ENCODE measurements at places on chromosomes 3 and 15.

GRCh38 chr3:15271785-15272381, 60.5 kb downstream of the SH3BP5 start:
- DNase-seq, result no peak

DNA sequence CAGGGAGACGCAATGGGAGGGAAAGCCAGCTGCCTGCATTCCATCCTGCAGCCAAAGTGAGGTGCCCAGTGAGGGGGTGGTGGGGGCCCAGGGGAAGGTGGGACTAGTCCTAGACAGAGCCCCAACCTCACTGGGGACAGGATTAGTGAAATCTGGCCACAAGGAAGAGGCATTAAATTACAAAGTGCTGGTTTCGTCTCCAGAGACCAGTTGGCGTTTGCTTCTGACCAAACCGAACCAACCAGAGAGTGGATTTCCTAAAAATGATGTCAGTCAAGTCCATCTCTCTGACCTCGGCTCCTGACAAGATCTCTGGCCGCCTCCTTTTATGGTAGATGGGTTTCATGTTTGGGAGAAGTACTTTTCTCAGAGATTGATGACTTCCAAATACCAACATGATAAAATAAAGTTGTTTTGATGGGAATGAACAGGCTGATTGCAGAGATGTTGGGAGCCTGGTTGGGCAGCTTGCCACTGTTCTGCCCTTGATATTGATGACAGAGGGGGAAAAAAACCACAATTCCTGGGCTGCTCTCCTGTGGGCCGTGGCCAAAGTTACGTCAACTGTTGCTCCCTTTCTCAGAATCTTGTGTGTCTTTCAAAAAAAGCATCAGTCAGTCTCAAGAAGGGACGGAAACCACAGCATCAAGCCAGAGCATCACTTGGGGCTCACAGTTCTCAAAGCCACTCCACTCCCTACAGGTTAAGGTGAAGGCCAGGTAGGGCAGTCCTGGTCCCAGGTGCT, 24.6 kb downstream of the ITGA11 start:
- no peak for DNase-seq

- no peak for DNase-seq
These were observed 172.0 kb upstream of the TP63 start for GRCh38 chr3:189459231-189459630.

GRCh38 chr3:138806376-138807080, 28.2 kb downstream of the PIK3CB start:
- no peak for DNase-seq

DNA sequence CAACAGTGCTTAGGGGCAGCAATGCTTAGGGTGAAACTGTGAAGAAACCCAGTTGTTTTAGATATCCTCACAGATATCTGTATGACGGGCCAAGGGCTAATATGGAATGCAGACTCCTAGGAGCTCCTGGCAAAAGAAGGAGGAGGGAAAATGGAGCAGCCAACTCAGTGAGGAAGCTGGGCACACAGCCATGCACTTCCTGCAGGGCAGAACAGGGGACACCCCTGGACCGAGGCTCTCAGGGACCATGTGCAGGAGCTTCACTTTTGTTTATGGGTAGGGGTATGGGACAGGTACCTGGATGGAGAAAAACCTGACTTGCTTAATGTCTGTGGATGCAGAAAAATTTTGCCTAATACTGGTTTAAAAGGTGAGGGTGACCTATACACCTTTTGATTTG, 20.2 kb downstream of the NIPA1 start:
- DNase-seq, result no peak

- DNase-seq, result peak; percentile 81
These were observed 132.6 kb upstream of the HES1 start for GRCh38 chr3:194003114-194004057.

DNA sequence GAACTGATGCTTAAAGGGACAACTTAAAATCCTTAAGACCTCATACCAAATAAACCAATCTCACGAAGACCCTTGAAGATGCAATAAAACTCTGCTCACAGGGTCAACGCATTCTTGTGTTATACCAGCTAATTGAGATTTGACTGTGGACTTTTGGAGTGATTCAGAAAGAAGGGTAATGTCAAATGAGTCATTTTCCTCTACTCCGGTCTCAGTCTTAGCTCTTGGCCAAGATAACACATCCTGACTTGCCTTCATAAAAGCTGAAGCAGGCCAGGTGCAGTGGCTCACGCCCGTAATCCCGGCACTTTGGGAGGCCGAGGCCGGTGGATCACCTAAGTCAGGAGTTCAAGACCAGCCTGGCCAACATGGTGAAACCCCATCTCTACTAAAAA, 3.8 kb downstream of the PKM start:
- DNase-seq, result no peak

- no peak for DNase-seq
These were observed 170.3 kb downstream of the ZPLD1 start for GRCh38 chr3:102605153-102605552.

DNA sequence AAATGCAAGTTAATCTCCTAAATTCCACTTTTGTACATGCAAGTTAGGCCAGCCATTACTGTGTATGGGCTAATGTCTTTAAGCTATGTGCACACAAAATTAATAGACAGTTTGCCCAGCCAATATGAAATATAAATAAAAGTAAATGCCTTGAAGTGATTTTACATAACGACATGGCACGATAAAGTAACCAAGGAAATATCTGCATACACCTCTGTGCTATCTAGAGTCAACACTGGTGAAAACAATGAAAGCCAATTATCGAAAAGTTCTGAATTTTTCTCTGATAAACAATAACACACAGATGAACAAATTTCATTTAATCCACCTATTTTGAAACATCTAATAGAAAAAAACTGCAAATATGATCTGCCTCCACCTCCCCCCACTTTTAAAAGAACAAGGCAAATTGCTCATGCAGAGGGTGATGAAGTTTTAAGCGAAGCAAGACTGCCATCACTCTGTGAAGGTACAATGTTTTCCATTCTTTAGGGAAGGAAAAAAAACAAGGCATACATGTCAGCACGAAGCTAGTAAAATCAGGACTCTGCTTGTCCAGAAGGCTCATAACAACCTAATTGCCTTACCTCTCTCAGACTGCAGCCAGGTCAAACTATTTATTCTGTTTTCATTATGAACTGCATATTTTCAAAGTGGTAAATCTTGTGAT, 317.7 kb downstream of the MECOM start:
- no peak for DNase-seq

DNA sequence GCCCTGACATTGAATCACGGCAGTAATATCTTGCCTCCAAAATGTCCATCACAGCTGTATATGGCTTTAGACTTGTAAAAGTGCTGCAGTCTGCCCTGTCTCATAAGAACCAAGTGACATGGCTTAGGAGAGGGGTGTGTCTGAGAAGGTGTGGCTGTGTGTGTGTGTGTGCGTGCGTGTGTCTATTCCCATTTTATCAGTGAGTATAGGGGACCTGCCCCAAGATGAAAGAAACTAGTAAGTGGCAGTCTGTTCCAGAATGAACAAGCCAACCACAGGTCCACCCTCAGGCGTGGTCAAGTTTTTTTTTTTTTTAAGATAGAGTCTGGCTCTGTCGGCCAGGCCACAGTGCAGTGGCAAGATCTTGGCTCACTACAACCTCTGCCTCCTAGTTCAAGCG, 5.6 kb upstream of the RHOV start:
- DNase-seq, result no peak

GRCh38 chr3:127164615-127165014, 28.3 kb upstream of the PRR23E start:
- no peak for DNase-seq

DNA sequence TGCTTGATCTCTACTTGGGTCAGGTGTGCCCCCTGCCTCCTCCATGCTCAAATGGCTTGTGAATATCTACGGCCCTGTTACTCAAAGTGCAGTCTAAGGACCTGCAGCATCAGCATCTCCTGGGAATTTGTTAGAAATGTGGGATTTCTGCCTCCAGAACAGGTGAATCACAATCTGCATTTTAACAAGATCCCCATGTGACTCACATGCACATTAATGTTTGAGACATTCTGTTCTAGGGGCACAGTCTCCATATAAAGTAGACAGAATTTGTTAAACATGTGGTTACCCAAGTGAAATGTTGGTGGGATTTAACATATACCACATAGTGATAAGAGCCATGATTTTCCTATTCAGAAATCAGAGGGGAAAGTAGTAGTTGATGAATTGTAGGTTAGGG, 256.2 kb downstream of the NR1D2 start:
- no peak for DNase-seq

DNA sequence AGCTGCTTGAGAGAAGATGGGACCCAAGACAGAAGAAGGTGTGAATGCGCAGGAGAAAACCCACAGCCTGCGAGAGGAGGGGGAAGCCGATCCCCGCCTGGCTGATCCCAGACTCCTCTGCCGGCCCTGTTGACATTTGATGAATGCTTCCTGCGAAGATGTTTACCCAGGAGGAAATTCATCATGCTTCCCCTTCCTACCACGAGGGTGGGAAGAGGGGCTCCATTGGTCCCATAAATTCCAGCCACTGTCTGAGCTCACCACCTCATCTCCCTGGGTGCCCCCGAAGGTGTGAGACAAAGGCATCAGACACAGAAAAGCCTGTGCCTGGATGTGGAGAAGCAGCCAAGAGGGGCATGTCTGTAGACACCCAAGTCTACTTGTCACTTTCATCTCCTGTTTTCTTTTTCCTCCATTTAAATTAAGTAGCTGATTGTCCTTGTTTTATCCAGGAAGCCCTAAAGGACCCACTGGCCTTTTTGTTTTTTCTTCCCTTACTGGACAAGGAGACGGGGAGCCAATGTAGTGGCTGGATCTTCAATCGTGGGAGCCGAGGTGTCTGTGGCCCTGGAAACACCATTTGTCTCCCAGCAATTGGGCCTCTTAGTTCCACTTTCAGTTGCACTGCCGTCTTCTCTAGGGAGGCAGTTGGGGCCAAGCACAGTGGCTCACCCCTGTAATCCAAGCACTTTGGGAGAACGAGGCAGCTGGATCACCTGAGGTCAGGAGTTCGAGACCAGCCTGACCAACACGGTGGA, 95.3 kb upstream of the HES1 start:
- no peak for DNase-seq

DNA sequence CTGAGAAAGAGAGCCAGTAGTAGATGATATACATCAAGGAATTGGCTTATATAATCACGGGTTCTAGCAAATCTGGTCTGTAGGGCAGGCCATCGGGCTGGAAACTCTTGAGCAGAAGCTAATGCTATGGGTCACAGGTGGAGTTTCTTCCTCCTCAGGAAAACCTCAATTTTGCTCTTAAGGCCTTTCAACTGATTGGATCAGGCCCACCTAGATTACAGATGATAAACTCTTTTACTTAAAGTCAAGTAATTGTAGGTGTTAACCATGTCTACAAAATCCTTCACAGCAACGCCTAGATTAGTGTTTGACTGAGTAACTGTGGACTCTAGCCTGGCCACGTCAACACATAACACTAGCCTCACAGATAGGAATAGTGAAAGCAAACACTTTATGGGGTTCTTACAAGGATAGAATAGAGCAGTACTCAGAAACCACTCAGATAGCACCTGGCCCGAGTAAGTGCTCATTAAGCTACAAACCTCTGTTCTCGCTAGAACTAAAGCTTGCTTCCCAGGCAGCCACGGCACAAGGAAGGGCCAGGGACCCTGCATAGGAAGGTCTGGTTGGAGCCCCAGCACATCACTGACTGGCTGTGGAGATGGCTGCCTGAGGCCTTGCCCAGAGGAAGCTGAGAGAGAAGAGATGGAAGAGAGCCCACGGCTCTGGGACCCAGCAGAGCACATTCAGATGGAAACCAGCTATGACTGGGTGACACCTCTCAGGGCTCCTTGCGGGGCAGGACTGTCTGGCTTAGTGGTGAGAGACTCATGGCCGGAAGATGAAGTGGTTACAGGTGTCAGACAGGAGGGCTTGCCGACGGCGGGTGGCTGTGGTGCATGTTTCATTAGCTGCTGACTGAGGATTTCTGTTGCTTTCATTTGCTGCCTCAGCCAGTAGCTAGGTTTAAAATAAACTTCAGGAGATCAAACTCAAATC, 202.5 kb upstream of the TLE3 start:
- DNase-seq, result no peak

GRCh38 chr3:128585974-128586373, 64.6 kb downstream of the RPN1 start:
- no peak for DNase-seq

DNA sequence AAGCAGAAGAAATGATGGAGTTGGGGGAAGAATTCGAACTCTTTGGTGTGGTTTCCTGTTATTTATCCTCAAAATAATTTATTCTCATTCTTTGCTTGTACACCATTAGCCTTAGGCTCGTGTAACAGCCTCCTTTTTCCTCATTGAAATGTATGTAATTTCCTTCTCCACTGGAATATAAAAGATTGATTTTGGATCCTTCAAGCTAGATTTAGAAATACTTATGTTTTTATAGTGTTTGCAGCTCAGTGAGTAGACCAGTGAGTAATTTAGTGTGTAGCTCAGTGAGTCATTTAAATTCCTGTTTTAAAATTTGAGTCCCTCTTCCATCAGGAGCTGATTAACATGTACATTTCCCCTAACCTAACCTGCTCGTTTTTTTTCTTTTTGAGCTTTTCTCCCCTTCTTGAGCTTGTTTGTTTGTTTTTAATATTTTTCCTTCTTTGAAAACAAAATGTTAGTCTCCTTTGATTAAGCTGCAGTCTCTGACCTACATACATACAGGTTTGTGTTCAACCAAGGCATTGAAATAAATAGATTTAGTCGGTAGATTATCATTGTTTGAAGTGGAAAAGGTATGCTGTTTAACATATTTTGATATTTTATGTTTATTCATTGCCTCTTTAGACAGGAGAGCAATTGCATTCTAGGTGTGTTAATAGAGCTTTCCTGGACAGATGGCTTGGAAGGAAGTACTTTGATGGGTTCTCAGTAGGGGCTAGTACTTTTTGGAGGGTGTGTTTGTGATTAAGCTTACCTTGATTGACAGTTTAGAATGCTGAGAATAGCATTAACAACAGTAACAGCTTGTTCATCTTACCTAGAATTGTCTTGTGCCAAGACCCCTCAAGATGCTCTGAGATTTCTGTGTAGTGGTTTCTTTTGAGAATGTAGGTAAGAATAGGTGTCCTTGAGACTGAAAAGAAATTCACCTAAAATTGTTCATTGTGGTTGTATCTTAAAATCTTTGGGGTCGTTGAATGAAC, 5.9 kb downstream of the USP3 start:
- DNase-seq, result no peak

- peak; percentile 9 for DNase-seq
These were observed 35.5 kb downstream of the B3GALNT1 start for GRCh38 chr3:161069511-161070251.

GRCh38 chr3:5275529-5275928, 88.0 kb downstream of the EDEM1 start:
- DNase-seq, result no peak

- no peak for DNase-seq
These were observed 32.0 kb downstream of the RUVBL1 start for GRCh38 chr3:128091586-128091985.

DNA sequence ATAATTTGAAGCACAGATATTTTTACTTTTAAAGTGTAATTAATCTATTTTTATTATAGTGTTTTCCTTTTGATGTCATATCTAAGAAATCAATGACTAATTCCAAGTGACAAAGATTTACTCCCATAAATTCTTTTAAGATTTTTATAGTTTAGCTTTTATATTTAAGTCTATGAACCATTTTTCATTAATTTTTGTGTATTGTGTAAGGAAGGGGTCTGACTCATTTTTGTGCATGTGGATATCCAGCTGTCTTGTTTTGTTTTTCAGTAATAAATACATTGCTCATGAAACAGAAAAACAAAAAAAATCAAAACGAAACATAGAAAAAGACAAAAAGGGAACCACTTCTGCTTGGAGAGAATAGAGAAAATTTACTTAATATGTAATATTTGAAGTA, 145.1 kb downstream of the EPHA6 start:
- no peak for DNase-seq

GRCh38 chr3:123552095-123552714, 32.6 kb downstream of the HACD2 start:
- no peak for DNase-seq

All from HuH-7.5 (cell line).